ENCODE measurements at places on chromosomes 11 and 22.

DNA sequence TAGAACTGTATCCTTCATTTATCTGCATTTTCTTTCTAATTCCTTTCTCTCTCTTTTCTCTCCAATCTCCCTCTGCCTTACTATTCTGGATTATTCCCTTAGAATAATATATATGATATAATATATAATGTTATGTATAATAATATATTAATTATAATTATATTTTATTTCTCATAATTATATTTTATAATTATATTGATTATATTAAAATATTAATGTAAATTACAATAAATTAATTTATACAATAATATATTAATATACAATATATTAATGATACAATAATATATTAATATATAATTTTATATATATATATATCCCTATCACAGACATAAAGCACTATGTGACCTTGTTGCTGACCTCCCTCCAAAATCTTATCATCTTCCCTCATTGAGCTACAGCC, 661.3 kb upstream of the CHORDC1 start:
- no peak for DNase-seq

- DNase-seq = no peak
These were observed 3.9 kb downstream of the CRYBB2 start for GRCh38 chr22:25223269-25223850.

DNA sequence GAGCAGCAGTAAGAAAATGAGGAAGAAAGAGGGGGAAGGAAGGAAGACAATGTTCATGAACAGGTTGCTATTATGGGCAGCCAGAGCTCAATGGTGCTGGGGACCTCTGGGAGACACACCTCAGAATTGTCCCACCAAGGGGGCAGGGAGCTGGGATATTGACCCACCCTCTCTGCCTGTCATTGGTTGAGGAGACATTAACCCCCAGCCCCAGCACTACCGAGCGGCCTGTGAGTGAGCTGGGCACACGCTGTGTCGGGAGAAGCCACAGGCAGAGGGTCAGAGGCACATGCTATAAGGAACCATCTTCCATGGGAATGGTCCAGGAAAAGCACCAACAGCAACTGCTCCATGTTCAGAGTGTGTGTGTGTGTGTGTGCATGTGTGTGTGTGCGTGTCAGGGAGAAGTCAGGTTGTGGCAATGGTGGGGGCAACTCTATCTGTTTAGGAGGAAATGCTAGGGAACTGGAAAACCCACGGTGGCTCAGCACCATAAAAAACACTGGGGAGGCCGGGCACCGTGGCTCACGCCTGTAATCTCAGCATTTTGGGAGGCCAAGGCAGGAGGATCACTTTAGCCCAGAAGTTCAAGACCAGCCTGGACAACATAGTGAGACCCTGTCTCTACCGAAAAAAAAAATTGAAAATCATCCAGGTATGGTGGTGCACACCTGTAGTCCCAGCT, 49.2 kb downstream of the CD6 start:
- no peak for DNase-seq

DNA sequence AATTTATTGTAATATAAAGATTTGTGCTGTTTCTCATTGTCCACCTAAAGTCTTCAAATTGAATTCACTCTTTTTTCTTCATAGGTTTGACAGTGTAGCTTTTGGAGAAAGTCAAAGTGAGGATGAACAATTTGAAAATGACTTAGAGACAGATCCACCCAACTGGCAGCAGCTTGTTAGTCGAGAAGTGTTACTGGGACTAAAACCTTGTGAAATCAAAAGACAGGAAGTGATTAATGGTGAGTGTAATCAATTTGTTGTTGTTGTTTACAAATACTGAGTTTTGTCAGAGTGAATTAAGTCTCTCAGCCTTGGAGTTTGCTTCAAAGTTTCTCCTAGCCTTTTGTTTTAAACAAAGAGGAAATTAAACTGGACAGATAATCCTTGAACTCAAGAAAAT, 53.6 kb upstream of the GRIK4 start:
- DNase-seq = no peak

DNA sequence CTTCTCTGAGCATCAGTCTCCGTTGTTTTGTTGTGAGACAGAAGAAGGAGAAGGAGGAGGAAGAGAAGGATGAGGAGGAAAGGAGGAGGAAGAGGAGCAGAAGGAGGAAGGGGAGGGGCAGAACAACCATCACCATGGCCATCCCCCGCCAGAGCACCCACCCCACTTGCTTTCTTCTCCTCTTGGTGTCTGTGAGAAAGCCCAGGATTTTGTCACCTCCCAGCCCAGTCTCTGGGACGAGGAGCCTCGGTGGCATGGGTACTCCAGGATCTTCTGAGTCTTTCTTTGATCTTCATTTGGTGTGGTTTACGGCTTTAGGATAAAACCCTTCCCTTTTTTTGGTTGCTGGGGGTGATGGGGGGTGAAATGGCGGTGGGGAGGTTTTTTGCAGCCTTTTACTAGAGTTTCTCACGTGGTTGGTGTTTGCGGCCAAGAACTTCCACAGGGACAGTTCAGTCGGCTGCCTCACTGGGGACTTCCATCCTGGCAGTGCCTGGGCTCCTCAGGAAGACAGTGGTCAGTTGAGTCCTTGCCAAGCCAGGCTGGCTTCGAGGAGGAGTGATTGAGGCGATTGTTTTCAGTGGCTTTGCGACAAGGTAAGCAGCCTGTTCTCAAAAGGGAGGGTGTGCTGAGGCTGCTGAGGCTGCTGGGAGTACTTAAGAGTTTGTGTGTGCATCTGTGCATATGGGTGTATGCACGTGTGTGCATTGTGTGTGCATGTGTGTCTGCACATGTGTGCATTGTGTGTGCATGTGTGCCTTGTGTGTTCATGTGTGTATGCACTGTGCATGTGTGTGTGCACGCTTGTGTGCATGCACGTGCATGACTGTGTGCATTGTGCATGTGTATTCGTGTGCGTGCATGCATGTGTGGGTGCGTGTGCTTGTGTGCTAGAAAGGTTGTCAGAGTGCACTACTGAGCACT, 567.5 kb downstream of the TBC1D22A start:
- DNase-seq = no peak

DNA sequence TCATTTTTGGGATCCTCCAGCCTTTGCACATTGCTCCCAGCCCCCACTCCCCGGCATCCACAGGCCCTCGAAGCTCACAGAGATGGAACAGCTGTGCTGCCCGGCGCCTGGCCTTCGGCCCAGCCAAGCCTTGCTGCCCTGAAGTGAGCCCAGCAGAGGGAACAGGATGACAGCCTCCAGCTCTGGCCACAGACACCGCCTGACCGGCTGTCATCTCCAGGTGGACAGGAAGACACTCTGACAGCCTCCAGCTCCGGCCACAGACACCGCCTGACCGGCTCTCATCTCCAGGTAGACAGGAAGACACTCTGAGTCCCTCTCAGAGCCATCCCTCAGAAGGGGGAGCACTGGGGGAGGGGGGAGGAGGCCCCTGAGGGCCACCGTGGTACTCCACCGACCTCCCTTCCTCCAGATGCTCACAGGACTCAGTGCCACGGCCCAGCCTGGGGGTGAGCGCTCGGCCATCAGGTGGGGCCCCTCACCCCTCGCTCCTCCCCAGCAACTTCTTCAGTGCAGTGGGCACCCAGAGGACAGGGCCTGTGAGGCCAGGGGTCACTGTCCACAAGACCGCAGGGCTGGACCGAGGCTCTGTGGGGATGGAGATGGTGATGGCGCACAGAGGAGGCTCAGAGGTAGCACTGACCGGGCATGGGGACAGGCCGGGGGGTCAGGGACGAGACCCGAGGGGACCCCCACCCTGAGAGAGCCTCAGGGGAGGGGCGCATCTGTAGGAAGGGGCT, 58.6 kb downstream of the BRD1 start:
- no peak for DNase-seq

DNA sequence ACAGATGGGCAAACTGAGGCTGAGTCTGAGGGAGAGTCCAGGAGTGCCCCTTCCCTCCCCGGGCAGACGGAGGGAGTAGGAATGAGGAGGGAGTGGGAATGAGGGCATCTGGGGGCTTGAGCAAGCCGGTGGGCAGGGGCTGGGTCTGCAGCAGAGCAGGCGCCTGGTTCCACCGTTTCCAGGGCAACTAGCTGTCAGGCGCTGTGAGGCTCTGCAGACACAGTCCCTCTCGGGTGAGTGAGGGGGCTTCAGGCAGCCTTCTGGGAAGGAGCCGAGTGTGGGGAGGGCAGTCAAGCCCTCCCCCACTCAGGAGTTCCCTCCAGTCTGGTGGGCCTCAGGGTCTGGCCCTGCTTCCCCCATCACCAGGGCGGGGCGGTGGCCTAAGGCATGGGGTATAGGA, 19.0 kb downstream of the TMEM258 start:
- no peak for DNase-seq

DNA sequence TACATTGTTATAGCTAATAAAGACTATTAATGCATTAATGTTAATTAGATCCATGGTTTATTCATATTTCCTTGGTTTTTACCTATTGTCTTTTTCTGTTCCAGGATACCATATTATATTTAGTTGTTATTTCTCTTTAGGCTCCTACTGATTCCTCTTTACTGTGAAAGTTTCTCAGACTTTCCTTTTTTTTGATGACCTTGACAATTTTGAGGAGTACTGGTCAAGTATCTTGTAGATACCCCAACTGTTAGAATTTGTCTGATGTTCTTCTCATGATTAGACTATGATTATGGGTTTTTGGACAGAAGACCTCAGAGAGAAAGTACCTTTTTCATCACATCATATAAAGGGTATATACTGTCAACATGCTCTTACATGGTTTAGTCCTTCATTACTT, 26.6 kb downstream of the EMSY start:
- no peak for DNase-seq

DNA sequence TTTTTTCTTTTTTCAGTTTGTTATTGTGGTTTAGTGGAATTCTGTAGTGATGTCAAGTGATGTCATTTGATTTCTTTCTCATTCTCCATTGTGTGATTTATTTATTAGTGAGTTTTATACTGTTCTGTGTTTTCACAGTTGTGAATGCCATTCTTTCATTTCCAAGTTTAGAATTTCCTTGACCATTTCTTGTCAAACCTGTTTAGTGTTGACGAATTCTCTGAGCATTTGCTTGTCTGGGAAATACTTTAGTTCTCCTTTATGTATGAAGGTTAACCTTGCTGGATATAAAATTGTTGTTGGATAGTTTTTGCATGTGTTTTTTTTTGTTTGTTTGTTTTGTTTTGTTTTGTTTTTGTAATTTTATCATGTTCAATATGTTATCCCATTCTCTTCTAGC, 633.6 kb upstream of the FAT3 start:
- DNase-seq = no peak

DNA sequence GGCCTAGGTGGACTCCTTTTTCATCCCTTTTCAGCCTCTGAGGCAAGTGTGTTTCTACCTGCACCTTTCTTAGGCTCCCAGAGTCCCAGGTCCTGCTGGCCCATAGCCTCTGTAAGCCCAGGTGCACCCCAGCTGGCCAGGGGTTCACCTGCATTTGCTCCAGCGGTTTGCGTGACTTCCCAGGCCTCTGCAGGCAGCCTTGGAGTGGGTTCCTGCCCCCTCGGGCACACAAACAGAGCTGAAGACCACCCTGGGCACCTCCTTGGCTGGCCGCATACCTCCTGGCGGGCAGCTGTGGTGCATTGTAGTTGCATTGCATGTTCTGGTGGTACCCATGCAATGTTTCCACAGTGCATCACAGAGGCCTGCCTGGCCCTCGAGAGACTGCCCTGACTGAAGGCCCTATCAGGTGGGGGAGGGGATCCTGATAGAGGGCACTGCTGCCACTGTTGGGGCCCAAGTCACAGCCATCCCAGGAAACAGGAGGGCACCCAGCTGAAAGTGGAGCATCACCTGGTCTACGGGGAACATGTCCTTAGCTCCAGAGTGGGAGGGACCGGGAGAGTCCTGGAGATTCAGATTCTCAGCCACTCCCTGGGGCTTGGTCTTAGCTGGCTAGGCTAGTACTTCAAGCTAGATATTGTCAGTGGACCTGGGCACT, 14.1 kb downstream of the SHISA8 start:
- DNase-seq = no peak

DNA sequence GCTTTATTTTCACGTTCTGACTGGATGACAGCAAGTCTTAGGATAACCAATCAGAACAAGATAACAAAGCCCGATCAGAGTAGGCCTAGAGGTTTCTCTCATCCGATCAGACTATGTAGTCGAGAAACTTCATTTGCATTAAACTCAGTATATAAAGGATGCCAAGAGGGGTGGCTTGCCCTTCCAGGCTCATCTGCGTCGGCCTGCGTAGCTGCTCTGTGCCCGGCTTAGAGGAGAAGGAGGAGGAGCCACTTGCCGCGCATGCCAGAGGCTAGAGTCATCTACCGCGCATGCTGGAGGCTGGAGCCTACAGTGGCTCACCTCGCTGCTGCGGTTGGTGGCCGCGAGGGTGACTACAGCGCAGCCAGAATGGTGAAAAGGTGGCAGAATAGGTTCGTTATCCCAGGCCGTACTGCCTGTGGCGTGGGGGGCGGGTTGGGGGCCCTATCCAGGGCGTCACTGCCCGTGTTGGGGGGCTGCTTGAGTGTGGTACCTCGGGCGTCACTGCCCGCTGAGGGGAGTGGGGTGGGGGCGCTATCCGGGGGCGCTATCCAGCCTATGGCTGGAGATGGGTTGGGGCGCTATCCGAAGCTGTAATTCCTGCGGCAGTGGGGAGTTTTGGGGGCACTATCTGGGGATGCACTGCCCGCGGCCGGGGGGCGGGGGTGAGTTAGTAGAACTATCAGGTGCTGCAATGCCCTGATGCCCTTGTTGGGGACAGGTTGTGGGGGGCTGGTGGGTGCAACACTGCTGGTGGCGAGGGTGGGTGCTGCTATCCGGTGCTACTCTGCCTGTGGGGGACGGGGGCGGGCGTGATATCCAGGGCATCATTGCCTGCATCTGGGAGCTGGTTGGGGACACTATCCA, at the start of gene RFPL2:
Gene RFPL2 (minus strand): TSS at position 218 of the 867 bp plus-strand sequence. CDS start 2,622 bp downstream, outside the sequence.
- no peak for DNase-seq

DNA sequence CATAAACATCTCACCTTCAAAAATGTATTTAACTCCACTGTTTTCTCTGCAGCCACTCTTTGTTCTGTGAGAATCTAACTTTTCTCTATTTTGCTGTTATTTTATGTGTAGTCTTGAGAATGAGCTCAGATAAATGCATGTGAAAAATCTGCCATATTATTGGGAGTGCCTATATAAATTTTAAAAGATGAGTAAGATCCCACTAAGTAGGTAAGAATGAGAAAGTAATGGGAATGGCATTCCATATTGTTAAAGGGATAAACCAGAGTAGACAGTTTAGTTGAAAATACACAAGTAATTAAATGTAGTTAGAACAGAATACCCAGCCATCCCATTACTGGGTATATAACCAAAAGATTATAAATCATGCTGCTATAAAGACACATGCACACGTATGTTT, 817.2 kb downstream of the FAM181B start:
- no peak for DNase-seq

GRCh38 chr22:25068707-25069106, 116.2 kb downstream of the KIAA1671 start:
- DNase-seq = no peak

GRCh38 chr11:128238521-128239265, 348.7 kb downstream of the ETS1 start:
- no peak for DNase-seq

Measured in effector memory CD8-positive, alpha-beta T cell (primary cell).